ENCODE measurements at places on chromosomes 11 and 22. TPM values are rescaled to one million over a fixed set of nuclear protein-coding genes. Genes with fewer than 3 reads are reported as not detected.

The MOGAT2 gene
- not detected for total RNA-seq

The TSSK2 gene
- not detected for total RNA-seq

The PLET1 gene
- total RNA-seq = not detected

The MS4A4E gene
- total RNA-seq = not detected

The ACTN3 gene
- total RNA-seq = 0.19 TPM

The APOBEC3C gene
- 7.8 TPM for total RNA-seq

The OR52I1 gene
- not detected for total RNA-seq

The PYGM gene
- total RNA-seq = 0.33 TPM

The TUBA8 gene
- 3.9 TPM for total RNA-seq

The SLC37A4 gene
- total RNA-seq = 17.7 TPM

The SULT4A1 gene
- total RNA-seq = 0.98 TPM

The CD3G gene
- not detected for total RNA-seq

The KRTAP5-11 gene
- not detected for total RNA-seq

The KRTAP5-10 gene
- not detected for total RNA-seq

The CARD18 gene
- not detected for total RNA-seq

The KCNJ5 gene
- total RNA-seq = not detected

The PGA4 gene
- not detected for total RNA-seq

The TPBGL gene
- not detected for total RNA-seq

The ADM2 gene
- total RNA-seq = 0.65 TPM

The C1QTNF4 gene
- total RNA-seq = 0.10 TPM

The MCHR1 gene
- total RNA-seq = 0.65 TPM

The SLC17A6 gene
- not detected for total RNA-seq

The CASP1 gene
- 9.6 TPM for total RNA-seq

The VWA5A gene
- 13.1 TPM for total RNA-seq

The PEX16 gene
- 26.8 TPM for total RNA-seq

The DDX25 gene
- not detected for total RNA-seq
